Jurkat, Clone E6-1 (cell line): ENCODE measurements at places on chromosomes 4 and X.

- no peak for DNase-seq
Measured at GRCh38 chr4:111722213-111722720, 423.0 kb upstream of the FAM241A start.

DNA sequence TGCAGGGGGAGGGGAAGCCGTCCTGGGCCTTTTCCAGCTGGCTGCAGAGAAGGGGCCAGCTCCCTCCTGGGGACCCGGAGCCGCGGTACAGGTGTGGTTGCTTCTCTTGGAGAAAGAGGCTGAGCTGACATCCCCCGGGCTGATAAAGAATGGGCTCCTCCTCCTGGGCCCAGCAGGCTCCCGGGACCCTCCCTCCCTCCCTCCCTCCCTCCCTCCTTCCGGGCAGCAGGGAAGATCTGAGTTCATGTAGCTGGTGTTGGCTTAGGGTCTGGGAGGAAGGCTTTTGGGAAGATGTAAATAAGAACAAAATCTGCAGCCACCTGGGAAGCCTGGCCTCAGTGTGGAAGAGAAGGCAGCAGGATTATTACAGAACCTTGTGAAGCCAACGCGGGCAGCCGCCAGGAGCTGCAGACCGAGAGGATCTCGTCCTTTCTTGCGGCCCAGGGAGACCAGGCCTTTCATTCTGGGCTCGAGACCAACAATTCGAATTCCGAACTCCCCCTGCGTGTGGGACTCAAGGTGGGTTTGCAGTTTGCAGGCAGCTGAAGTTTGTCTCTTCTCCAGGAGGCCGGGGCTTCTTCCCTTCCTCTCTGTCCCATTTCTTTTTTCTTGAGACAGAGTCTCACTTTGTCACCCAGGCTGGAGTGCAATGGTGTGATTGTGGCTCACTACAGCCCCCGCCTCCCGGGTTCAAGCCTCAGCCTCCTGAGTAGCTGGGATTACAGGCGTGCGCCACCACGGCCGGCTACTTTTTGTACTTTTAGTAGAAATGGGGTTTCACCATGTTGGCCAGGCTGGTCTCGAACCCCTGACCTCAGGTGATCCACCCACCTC, at the start of gene PLCXD1:
Gene PLCXD1 (plus strand): TSS at position 216 of the 834 bp plus-strand sequence. CDS start 2,807 bp downstream, outside the sequence.
- peak; percentile 21 for DNase-seq

- DNase-seq = no peak
Measured at GRCh38 chrX:70013466-70014381, 36.0 kb downstream of the AWAT2 start.

DNA sequence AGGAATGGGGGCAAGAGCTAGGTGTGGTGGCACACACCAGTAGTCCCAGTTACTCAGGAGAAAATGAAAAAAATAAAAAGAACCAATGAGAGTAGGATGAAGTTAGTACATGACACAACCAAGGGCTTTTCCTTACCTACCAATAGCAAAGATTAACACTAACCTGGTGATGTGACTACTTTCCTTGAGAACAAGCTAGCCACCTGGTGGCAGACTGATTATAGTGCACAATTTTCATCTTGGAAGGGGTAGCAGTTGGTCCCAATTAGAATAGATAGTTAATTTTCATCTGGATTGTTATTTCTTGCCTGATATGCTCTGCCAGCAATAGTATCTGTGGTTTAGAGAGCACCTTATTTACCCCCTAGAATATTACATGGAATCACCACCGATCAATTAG, 1216.8 kb upstream of the PABPC4L start:
- DNase-seq = peak; percentile 25

DNA sequence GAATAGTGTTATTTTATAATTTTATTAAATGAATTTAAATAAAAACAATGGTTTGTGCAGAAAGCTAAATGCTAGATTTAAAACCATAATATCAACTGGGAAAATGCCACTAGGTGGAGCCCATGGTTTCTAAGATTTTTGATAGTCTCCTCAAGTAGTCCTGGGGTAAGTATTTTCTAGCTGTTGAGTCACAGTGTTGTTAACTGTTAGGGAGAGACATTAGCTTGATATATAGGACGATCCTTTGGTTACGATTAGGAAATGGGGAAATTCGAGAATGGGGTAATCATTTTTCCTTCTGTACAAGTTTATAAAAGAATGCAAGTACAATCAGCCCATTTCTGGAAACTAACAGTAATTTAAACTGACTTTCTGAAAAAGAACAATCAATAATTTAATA, 378.4 kb downstream of the ANKRD50 start:
- DNase-seq = peak; percentile 34

GRCh38 chrX:122196343-122196742, 987.7 kb upstream of the GRIA3 start:
- DNase-seq = no peak

DNA sequence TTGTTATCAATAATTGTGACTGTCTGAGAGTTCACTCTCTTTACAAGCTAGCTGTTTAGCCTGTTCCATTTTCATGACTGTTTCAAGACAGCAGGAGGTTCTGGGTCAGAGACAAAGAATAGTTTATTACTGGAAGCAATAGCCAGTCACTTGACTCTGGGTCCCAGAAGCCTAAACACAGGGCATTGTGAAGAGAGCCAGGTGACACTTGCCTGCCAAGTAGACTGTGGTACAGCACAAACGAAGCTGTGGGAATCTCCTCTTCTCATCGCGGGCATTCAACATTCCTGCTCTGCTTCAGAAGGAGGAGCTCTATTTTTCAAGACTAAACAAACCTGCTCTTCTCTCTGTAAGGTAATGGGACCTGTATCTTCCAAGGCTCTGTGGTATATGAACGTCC, 485.1 kb downstream of the TRIML1 start:
- no peak for DNase-seq

DNA sequence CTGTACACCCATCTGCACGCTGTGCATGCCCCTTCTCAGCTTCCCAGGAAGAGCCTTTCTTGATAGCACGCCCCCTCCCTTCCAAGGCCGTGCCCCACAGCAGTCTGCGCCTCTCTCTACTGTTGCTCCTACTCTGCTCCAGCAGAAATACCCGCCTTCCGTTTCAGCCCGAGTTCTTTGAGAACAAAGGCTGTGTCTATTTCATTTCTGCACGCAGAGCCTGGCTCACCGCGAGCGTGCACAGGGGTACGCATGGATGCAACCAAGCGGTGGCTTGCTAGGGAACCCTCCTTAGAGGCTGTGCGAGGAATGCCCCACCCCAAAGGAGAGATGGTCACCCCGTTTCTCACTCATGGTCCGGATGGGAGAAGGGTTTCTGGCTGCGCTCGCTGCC, 485 bp downstream of the AADAT start:
- DNase-seq = peak; percentile 63

- peak; percentile 14 for DNase-seq
Measured at GRCh38 chrX:78331708-78332107, 4.3 kb upstream of the CYSLTR1 start.

GRCh38 chr4:77538144-77538543, 67.5 kb upstream of the CXCL13 start:
- peak; percentile 28 for DNase-seq

DNA sequence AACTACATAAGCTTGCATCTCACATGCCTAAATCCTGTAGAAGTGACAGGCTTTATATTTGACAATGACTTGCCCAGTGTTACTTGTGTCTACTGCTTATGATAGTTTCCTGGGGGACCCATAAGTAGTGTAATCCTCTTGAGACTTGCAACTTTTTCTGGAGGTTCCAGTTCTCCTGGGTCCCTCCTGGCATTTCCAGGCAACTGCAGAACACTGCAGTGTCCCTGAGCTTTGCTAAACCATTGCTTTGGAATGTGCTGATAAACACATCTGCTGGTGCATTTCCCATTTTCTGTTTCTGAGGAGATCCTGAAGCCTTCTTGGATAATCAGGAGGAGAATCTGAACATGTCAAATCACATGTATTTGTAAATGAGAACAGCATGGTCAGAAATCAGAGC, 82.0 kb downstream of the ANOS1 start:
- DNase-seq = no peak

- DNase-seq = no peak
Measured at GRCh38 chr4:134297765-134298164, 96.2 kb upstream of the PABPC4L start.

GRCh38 chr4:133808151-133808550, 393.4 kb downstream of the PABPC4L start:
- peak; percentile 23 for DNase-seq
